Right renal cortex interstitium (tissue), 3 donors: ENCODE measurements at places on chromosomes 3 and 15. TPM values are rescaled to one million over a fixed set of nuclear protein-coding genes. Genes with fewer than 3 reads are reported as not detected.

- no peak for DNase-seq
These were observed 215.4 kb downstream of the SNRPN start for GRCh38 chr15:25170113-25170731.

- DNase-seq, result no peak
These were observed 9.2 kb downstream of the EIF3J start for GRCh38 chr15:44545913-44546802.

Gene FSTL1
- polyA plus RNA-seq, result 528 TPM

Gene PPP2R3A
- 23.2 TPM for polyA plus RNA-seq

Gene C3orf70
- 8.8 TPM for polyA plus RNA-seq

Gene IL12A
- 1.0 TPM for polyA plus RNA-seq

Gene CIAO2A
- polyA plus RNA-seq, result 96.8 TPM

Gene ANKUB1
- 0.36 TPM for polyA plus RNA-seq

Gene POPDC2
- 4.5 TPM for polyA plus RNA-seq

- DNase-seq, result no peak
These were observed 247.4 kb upstream of the CHRNA7 start for GRCh38 chr15:31782951-31783350.

- DNase-seq, result no peak
These were observed 20.7 kb downstream of the CHL1 start for GRCh38 chr3:217099-217813.
